Lower leg skin (tissue), 4 donors: ENCODE measurements at places on chromosomes 4 and X. TPM values are rescaled to one million over a fixed set of nuclear protein-coding genes. Genes with fewer than 3 reads are reported as not detected.

DNA sequence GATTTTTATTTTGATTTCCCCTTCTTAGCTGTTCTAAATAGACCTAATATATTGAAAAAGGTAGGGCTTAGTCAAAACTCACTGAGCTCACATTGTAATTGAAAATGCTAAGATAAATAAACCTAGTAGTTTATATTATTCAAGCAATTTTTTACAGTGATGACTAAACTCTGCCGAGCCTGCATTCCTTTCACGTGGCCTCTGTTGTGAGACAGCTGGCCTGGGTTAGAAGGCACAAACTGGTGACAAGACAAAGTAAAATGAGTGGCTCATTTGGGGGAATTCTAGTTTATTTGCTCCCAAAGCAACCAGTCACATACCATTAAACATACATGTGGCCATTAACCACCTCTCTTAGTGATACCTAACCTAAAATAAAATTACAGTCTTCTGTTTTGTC, 169.4 kb upstream of the TEX13C start:
- no peak for DNase-seq

DNA sequence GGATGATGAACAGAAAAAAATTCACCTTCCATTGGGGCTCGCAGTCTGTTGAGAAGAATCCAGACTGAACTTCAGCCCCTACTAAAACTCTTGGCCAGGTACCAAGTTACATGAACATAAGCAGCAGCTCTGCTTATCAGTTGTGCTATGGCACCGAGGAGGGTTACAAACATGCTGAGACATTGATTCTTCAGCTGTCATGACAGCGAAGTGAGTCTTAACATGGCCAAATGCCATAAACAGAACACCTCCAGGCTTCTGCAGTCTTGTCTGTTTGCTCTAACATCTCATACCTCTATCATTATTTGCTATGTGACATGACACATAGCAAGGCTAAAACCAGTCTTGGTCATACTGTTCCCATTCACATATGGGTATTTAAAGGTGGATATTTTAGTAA, 521.5 kb downstream of the GRID2 start:
- DNase-seq = no peak

DNA sequence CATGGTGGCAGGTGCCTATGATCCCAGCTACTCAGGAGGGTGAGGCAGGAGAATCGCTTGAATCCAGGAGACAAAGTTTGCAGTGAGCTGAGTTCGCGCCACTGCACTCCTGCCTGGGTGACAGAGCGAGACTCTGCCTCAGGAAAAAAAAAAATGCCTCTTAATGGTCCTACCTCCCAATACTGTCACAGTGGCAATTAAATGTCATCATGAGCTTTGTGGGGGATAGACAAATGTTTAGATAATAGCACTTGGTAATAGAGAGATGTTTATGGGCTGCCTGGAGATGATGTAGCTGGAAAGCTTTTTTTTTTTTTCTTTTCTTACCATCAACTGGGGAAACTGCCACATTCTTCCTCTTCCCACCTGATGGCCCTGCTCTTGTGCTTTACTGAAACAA, 33.0 kb downstream of the GRK4 start:
- DNase-seq = no peak

- no peak for DNase-seq
These were observed 35.1 kb downstream of the ENPEP start for GRCh38 chr4:110510955-110511544.

The KLHL4 gene
- not detected for total RNA-seq
